ENCODE measurements at places on chromosomes 5 and 9.

DNA sequence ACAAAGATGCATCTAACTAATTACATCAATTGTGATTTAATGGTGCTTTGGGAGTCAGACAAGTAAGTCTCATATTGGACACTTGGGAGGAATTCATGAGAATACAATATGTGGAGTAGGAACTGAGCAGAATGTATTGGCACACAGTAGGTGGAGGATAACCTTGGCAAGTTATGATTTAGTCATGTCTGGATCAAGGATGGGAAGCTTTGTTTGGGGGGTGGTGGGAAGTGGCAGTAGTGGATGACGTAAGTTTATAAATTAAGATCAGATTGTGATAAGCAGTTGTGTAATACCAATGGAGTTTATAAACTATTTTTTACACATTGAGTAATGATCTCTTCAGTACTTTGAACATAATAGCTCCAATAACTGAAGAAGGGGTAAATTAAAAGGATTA lies 67.0 kb downstream of the SGCD start:
- DNase-seq: peak; percentile 17

DNA sequence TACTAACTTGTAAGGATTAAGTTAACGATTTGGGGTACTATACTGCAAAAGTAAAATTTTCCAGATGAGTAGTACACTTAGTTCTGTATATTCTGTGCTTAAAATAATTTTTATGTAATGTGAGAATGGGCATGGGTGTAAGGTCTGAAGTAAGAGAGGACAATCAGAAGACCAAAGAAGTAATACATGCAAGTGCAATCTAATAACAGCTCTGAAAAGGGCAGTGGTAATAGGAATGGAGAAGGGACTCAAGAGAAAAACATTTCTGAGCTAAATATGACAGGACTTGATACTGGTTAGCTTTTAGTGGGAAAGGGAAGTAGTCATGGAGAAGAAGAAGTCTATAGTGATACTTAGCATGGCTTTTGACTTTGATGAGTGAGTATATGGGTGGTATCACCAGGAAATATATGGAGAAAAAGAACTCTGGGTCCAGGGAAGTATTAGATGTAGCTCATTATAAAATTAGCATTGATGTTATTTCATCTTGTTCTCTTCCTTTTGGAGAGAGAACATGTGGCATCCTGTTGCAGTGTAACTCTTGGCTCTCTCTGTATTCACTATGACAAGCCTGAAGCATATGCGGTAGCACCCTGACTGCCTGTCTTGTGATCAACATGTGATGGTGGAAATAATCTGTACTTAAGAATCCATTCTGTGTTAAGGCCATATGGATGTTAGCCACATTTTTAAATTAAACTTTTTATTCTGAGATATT lies 60.5 kb downstream of the ERCC6L2 start:
- no peak for DNase-seq

- DNase-seq: no peak
Observed at GRCh38 chr9:1536522-1537170, 478.5 kb upstream of the SMARCA2 start.

DNA sequence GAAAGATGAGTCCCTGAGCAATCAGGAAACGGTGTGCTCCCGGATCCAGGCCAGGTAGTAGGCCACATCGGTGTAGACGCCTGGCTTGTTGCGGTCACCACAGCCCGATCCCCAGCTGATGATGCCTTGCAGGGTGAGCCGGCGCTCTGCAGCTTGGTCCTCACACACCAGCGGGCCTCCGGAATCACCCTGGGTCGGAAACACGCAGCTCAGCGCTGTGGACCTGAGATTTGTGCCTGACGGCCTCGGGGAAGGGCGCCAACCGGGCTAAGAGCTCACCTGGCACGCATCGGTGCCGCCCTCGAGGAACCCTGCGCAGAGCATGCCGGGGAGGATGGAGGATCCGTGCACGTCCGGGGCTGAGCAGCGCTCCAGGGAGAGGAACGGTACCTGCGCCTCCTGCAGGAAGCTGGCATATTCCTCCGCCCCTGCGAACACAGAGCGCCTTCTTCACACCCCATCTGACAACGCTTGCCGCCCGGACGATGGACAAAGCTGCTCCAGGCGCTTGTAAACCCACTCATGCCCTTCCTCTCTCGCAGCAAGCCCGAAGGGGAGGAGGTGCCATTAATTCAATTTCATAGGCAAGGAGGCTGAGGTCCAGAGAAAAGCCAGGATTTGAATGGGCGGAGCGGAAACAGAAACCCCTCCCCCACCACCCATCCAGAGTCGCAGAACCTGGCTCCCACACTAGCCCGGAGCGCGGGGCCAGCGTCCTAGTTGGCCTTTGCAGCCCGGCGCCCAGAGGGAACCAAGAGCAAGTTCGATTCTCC lies 2.0 kb upstream of the PFN3 start:
- peak; percentile 46 for DNase-seq

- no peak for DNase-seq
Observed at GRCh38 chr9:16012621-16013020, 459.8 kb downstream of the CCDC171 start.

DNA sequence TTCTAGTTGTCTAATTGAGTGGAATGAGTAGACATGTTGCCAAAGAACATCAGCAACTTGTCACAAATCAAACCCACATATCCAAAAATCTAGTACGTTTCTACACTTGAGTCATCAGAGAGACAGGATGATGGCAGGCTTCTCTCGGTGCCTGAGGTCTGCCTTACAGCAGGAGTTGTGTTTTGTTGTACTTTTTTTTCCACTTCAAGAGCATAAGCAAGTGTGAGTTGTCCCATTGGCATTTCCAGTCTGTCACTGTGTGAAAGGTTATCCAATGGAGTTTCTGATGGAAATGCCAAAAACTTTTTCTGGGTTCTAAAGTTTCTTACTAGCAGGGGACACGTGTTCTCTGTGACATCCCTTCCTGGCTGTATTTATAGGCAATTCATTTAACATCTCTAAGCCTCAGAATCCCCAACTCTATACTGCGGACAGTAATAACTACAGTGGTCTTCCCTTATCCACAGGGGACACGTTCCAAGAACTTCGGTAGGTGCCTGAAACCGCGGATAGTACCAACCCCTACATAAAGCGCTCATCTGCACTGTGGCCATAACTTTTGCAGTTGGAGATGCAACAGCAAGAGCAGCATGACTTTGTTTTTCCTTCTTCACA lies 246.5 kb downstream of the SYK start:
- DNase-seq: peak; percentile 79

GRCh38 chr5:20323323-20323722 lies 335.3 kb upstream of the CDH18 start:
- no peak for DNase-seq

DNA sequence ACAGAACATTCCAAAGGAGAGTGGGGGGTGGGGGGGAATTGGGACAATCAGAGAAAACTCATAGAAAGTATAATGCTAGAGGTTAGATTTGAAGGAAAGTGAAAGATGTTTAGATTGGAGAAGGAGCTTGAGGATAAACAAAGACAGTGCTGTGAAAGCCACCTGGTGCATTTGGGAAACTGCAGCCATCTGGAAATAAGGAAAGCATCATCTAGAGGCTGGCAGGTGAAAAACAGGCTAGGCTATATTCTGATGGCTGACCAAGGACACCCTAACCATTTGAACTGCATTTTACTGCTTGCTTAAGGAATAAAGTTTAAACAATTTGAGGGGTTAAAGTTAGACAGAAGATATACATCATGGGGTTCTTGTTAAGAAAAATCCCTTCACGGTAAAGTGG lies 296.4 kb downstream of the CETN3 start:
- DNase-seq: no peak

GRCh38 chr5:91225848-91226686 lies 157.1 kb downstream of the ARRDC3 start:
- DNase-seq: no peak

GRCh38 chr5:53076014-53076583 lies 33.5 kb downstream of the MOCS2 start:
- peak; percentile 6 for DNase-seq

- DNase-seq: no peak
Observed at GRCh38 chr5:150616024-150616470, 24.4 kb upstream of the SYNPO start.

- DNase-seq: no peak
Observed at GRCh38 chr5:174642816-174643405, 81.5 kb upstream of the MSX2 start.

- peak; percentile 92 for DNase-seq
Observed at GRCh38 chr9:137083394-137084004, 3.3 kb upstream of the MAN1B1 start.

DNA sequence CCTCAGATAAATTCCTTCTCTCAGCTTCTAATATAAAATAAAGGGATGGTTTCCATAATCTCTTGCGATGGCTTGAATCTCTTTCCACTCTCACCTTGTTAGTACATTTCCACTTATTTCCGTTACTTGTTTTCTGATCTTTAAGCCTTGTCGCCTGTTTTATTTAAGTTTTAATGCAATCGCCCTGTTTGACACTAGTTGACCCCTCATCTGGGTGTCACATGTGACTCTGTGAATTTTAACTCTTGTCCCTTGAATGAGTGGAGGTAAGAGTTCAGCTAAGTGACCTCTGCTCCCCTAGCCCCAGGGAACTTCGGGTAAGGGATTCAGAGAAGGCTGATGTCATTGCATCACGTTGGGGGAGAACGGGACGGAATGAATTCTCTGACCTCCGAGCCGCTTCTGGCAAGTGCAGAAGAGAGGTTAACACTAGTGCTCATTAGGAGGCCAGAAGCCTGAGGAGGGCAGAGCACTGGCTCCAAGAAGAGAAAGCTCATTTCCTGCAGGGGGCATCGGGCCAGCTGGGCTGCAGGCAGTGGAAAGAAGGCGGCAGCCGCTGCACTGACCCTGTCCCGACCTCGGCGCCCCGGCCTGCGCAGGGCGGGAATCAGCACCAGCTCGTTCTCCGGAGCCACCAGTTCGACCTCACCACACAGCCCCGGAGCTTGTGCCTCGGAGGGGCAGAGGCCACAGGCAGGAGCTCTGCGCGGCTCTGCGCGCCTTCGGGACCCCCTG lies 569 bp downstream of the HINT2 start:
- peak; percentile 62 for DNase-seq

DNA sequence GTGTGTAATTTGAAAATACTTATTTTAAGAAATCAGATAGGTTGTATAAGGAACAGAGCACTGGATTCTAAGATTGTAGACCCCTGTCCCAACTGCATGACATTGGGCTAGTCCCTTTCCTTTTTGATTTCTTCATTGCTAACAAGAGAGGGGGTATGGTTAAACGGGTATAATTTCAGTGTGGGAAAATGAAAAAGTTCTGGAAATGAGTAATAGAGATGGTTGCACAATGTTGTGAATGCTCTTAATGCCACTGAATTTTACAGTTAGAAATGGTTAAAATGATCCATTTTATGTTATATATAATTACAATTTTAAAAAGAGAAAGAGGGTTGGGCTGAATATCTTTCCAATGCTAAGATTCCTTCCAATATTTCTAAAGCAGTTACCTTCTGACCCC lies 103.3 kb upstream of the LHFPL2 start:
- DNase-seq: peak; percentile 70

Measured in cardiac fibroblast (primary cell).